ENCODE measurements at places on chromosomes 12 and 14.

GRCh38 chr12:93722835-93723567 is 45.8 kb downstream of the CRADD start:
- no peak for DNase-seq

- no peak for DNase-seq
These were observed 25.8 kb downstream of the ACVR1B start for GRCh38 chr12:51977320-51977753.

DNA sequence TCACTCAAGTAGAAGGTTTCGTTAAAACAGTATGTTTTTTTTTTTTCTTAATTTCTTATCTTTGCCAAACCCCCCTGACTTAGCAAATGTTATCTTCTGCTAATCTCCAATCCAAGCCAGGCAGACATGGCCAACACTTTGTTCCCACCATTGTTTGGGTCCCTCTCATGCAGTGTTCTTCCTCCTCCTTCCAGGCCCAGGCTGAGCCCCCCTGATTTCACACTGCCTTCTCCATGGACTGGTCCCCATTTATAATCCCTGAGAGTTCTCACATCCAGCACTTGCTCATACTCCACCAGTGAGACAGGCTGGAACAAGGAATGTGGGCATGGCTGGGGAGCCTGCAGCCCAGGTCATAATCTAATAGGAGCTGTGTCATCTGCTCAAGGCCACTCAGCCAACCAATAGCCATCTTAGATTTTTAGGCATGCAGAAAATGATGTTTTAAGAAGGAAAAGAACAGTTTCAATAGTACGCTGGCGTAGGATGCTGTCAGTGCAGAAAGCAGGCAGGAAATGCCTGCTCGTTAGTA is 238.4 kb upstream of the CCDC196 start:
- DNase-seq: no peak

DNA sequence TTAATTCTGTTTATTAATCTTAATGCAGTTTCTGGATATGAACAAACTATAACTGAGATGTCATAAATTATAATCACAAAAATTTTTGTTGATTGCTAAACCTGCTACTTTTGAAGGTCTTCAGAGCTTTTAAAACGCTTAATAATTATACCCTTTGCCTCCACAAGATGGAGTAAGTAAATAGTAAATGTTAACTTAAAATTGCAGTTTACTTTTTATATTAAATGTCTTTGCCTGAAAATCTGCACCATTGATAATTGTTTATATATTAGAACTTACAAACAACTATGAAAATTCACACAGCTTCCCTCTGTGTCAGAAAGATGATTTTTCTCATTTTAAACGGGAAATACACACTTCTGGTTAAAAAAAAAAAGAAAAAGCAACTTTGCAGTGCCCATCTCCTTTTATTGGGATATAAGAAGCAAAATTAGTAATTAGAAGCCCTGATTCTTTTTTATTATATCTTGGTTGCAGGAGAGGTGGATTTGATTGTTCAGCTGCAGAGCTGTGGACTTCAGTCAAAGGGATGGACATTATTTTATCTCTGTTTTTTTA is 35.6 kb downstream of the SCFD1 start:
- no peak for DNase-seq

- DNase-seq: no peak
These were observed 15.4 kb downstream of the RIMBP2 start for GRCh38 chr12:130700492-130701401.

- peak; percentile 93 for DNase-seq
These were observed 220.6 kb upstream of the HMGA2 start for GRCh38 chr12:65603438-65604351.

DNA sequence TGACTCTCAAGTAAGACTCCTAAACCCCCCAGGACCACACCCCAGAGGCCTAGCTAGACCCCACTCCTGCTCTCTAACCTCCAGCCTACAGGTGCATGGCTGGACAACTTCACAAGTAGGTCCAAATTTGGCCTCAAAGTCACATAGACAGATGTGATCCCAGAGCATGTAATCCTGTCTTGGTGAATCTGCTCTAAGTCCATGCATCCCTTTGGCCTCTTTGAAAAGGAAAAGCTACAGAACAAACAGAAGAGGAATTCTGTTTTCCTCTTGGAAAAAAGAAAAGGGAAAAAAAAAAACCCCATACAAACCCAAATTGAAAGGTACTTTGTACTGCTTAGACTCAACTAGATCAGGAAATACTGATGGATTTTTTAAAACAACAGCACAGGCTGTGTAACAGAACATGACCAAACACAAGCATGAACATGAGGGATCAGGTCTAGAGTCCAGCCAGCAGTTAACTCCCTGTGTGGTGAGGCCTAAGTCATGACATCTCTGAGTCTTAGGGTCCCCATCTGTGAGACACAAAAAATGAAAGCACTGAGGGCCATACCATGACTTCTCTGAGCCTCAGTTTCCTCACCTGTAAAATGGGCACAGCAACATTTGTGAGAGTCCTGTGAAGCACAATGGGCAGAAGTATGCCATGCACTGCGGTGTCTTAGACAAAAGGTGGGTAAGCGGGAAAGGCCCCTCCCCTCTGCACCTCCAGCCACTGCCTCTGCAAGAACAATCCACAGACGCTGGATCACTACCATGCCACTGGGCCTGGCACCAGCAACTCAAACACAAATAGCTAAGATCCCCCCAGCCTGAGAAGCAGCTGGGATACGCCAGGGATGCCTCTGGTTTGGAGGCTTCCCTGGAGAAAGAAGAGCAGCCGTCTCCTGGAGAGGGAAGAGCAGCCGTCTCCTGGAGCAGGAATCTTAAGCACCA is 9.9 kb downstream of the PITPNM2 start:
- DNase-seq: no peak
